ENCODE measurements at places on chromosomes 2 and 18. TPM values are rescaled to one million over a fixed set of nuclear protein-coding genes. Genes with fewer than 3 reads are reported as not detected.

The LRRTM1 gene
- total RNA-seq, result 5.9 TPM

The ATIC gene
- 33.0 TPM for total RNA-seq

The G6PC2 gene
- total RNA-seq, result not detected

The TEKT4 gene
- total RNA-seq, result 2.7 TPM

All from spinal cord (tissue), 10 donors.